ENCODE measurements at places on chromosomes 1 and 21.

- DNase-seq, result no peak
Observed at GRCh38 chr1:41997153-41997552, 78.4 kb upstream of the HIVEP3 start.

DNA sequence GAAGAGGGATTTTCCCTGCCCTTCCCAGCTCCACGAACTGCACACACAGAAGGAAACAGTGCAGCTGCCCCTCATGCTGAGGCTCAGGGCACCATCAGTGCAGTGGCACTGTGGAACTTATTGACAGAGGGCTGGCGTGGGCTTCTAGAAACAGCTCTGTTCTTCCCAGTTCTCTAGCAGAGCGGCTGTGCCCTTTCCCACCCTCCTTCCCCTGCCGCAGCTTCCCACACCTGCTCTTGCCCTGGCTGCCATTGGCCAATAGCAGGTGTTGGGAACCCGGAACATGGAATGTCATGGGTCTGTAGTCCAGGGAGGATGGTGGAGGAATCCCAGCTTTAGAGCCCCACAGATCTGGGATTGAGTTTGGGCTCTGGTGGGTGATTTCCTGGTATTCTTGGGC lies 343.8 kb downstream of the RPS6KC1 start:
- no peak for DNase-seq

GRCh38 chr1:180927841-180928240 lies 15.1 kb downstream of the KIAA1614 start:
- no peak for DNase-seq

GRCh38 chr1:156595016-156595415 lies 3.4 kb downstream of the NAXE start:
- DNase-seq, result no peak

- DNase-seq, result no peak
Observed at GRCh38 chr1:171663854-171664575, 11.5 kb upstream of the MYOC start.

DNA sequence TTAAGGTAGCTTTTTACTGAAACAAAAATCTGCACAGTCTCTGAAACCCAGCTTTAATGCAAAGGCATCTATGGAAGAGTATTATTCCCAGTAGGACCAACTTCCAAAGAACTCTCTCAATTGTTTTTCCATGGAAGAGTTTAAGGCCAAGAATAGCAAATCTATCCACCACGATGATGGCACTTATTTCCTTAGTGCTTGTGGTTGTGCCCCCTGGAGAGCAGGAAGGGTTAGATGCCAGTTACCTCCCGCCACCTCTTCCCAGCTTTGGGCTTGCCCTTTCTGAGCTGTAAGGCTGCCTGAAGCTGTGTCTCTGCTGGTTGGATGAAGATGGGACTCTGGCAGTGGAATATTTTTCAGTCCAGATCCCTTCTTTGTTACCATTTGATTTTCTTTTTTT lies 4.8 kb upstream of the ATP1A1 start:
- DNase-seq, result no peak

- DNase-seq, result no peak
Observed at GRCh38 chr1:196344453-196344852, 263.8 kb downstream of the KCNT2 start.

All from astrocyte of the cerebellum (primary cell).